Stimulated activated CD4-positive, alpha-beta T cell treated with anti-CD3 and anti-CD28 coated beads, Interleukin-1b, Interleukin-23, amount 100 ng/mL, for 48 hours (primary cell): ENCODE measurements at places on chromosomes 7 and 10.

- no peak for DNase-seq
Measured at GRCh38 chr10:14695847-14696480, 78.7 kb downstream of the FAM107B start.

- DNase-seq, result no peak
Measured at GRCh38 chr10:103454026-103454425, 1.9 kb upstream of the CALHM2 start.

DNA sequence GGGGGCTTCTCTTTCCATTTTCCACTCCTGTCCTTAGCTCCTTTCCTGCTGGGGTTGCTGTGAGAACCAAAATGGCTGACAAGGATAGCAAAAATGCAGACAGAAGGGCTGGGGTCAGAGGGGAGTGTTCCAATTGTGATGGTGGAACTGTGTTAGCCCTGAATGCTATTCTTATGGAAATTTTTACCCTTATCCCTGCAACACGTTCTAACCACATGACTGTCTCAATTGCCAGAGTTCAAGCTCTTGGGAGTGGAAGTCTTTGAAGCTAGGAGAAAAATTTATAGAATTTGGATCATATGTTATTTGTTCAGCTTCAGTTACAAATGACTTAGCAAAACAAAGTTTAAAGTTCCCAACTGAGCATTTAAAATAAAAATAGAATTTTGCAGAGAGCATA lies 134.1 kb downstream of the ADCYAP1R1 start:
- no peak for DNase-seq

- DNase-seq, result no peak
Measured at GRCh38 chr7:101241015-101241363, 3.4 kb upstream of the CLDN15 start.

DNA sequence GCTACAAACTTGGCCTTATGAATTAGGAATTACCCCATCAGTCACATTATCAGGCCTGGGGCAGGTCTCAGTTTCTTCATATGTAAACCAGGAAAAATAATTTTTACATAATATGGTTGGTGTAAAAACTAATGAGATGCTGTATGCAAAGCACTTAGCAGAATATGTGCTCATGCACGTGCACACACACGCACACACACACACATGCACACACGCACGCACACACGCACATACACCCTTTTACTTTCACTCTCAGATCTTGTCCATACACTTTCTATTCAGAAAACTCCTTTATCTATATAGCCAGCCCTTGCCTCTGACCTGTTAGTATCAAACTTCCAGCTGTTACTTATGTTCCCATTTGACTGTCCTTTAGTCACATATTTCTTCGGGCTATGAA lies 92.7 kb downstream of the CREB5 start:
- no peak for DNase-seq

GRCh38 chr7:48875045-48875916 lies 49.1 kb upstream of the CDC14C start:
- DNase-seq, result no peak

DNA sequence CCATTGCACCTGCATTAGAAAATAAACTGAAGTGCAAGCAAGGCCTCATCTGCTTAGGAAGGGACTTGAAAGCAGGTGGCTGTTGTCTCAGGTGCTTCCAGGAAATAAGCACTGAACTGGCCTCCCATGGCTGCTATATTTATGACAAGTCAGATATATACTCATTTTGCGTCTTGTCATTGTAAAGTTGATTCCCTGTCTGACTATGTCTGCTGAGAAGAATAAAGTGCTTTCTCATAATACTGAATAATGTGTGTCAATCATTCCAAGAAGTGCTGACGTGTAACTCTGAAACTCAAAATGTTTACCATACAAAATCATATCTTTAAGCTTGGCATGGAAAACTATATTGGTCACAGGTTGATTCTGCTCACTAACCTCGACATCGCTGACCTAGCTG lies 44.9 kb upstream of the SVOPL start:
- peak; percentile 63 for DNase-seq

DNA sequence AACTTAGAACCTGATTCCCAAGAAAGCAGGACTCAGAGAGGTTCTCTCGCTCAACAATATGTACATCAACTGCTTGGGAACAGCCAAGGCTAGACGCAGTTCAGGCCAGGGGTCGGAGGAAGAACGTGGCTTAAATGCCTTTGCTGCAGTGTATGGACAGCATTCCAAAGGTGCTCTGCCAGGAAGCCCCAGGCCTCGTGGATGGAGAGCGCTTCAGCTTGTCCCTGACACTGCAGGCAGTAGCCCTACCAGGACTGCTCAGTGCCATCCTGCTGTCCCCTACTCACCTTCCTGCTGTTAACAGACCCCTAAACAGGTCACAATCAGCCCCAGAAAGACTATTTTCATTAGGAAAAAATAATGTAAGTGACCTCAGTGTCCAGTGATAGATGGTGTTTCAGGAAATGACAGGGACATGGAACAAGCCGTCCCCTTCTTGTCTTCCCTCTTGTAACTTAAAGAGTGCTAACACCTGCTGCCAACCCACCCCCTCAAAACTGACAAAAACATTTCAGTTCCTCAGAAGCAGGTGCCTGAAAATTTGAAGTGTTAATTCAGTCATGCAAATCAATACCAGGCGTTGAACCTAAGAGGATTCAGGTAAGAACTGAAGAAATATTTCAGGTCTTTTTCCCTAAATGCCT lies 16.5 kb downstream of the CREB3L2 start:
- DNase-seq, result no peak

DNA sequence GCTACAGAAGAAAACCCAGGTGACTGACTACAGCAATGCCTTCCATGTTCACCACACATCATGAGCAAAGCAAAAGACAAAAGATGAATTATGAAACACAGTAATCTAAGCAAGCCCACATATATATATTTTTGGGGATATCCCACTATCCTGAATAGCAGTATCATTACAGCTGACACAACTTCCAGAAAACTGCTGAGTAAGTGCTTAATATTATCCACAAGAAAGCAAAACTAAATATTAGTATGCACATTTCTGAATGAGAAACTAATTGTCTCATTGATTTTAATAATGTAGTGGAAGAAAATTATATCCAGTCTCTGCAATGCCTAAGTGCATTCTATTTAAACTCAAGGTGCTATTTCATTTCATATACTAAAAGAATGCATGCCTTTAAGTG lies 14.5 kb upstream of the SLC35G1 start:
- DNase-seq, result no peak

DNA sequence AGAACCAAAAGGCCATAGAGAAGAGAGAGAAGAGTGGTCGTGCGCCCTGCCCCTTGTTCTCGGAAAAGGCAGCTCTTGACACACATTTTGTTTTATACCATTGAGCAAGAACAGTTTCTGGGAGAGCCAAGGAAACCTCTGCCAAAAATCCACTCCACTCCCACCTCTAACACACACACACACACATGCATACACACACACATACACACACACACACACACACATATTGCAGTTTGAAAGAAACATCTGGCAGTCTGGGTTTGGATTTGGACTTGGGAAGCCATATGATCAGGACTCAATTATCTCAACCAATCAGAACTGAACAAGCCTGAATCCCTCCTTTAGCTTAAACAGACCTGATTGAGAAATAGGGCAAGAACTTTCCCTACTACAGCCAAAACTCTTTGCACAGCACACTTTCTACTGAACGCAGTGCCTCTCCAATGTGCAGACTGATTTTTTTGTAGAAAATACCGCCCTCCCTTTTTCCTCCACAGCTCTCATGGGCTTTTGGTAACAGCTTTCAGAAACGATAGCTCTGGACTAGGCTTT lies 484.0 kb upstream of the ZWINT start:
- no peak for DNase-seq

GRCh38 chr10:73495884-73496674 lies at the start of gene PPP3CB:
PPP3CB (minus strand) TSS chr10:73496024; CDS start chr10:73495889, 135 bp downstream.
- peak; percentile 91 for DNase-seq

- no peak for DNase-seq
Measured at GRCh38 chr7:126768836-126769235, 483.9 kb downstream of the GRM8 start.

DNA sequence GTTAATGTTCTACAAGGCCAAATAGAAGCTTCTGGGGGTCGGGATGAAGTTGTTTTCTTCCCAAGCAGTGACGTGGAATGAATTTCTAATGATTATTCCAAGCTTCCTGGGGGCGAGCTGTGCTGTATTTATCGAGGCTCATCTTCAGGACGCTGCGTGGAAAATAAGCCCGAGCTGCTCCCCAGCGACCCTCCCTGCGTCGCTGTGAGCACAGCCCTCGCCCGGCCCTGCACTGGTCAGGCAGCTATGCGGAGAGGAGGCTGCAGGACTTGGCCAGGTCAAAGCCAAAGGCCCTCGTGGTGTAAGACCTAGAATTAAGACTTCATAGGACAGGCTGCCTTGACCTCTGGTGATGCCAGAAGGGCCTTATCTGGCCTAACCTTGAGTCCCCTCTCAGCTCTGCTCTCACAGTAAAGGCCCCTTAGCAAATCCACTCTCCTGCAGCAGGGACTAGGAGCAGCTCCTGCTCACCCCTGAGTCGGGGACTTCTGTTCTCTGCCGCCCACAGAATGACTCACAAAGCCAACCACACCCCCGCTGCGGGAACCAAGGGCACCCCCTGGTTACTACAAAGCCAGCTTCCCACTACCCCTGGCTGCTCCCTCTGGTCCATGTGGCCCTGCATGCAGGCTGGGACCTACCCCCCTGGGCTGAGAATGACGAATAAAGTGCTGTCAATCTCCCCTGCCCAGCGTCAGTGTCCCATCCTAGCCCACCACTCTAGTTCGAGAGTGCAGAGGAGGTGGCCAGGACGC lies 501.6 kb downstream of the TCERG1L start:
- no peak for DNase-seq

GRCh38 chr7:1137517-1138167 lies 22.4 kb downstream of the ZFAND2A start:
- DNase-seq, result no peak

DNA sequence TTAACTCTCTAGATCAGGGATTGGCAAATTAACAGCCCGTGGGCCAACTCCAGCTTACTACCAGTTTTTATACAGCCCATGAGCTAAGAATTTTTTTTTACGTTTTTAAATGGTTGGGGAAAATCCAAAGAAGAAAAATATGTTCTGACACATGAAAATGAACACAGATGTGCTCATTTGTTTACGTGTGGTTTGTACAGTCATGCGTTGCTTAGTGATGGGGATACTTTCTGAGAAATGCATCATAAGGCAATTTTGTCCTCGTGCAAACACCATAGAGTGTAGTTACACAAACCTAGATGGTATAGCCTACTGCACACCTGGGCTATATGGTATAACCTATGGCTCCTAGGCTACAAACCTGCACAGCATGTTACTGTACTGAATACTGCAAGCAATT lies 8.3 kb upstream of the SMKR1 start:
- no peak for DNase-seq

DNA sequence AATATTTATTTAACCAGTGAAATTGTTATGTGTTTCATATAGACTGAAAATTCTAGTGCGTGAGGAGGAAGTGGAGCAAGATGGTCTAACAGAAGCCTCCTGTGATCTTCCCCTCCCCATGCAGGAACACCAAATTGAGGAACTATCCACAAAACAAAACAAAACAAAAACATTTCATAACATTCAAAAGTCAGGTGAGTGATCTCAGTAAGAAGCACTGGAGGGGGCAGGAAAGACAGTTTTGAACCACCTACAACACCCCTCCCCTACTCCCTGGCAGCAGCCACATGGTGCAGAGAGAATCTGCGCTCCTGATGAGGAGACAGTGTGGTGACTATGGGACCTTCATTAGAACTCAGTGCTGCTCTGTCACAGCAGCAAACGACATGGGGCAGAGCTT lies 221.9 kb upstream of the SEMA3C start:
- no peak for DNase-seq

- DNase-seq, result no peak
Measured at GRCh38 chr10:117736655-117737054, 194.1 kb downstream of the EMX2 start.

GRCh38 chr10:17687117-17687831 lies 43.3 kb downstream of the STAM start:
- DNase-seq, result no peak

DNA sequence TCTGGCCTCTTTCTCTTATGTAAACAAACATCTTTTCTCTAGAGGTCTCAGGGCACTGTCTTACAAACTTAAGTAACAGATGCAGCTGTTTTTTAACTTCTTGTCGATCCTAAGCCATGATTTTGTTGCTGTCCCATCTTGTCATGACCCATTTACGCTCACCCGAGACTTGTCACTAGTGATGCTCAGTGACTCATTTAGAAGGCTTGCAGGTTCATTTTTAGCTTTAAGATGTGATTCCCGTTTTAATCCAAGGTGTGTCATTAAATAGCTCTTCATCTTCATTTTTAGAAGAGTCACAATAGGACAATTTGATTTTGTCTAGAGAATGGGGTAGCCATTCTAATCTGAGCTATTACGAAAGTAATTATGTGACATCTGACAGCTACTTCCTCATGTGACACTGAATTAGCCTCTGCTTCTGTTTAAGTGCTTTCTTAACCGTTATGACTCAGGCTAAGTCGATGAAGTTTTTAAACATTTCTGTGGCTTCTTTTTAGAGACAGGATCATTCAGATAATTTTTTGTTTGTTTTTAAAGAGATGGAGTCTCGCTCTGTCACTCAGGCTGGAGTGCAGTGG lies 42.7 kb downstream of the SPDYE5 start:
- no peak for DNase-seq

DNA sequence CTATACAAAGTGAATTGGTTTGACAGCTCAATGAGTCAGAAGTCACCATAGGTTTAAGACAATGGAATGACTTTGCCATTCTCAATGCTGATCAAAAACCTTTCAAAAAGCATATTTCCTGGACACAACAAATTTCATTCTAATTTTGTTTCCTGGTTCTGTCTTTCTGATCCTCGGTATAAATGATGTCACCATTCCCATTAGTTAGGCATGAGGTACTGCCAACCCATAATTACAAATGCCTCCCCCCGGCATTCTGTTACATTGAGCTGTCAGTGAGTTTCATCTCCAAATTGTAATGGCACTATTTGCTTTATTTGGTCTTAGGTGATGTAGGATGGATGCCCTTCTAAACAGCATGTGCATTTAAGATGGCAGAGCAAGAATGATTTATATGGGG lies 81.7 kb upstream of the NFE2L3 start:
- DNase-seq, result no peak

DNA sequence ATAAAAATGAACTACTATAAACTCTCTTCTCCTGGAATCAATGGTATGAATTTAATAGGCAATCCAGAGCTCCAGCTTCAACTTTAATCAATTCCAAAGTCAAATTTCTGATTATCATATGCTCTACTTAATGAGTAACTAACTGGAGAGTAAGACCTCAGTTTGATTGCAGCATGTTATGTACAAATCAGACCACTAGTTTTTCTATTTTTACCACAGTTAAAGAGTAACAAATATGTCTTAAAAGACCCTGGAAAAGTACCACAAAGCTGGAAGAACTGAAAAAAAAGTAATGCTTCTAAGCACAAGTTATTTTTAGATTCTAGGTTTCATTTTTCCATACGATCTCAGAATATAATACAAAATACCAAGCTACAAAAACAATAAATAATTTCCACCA lies 56.0 kb upstream of the TNKS2 start:
- no peak for DNase-seq
